ENCODE measurements at places on chromosomes 5 and 9.
A peak's percentile ranks its signal among the peaks of the same experiment; 100 is the strongest.

DNA sequence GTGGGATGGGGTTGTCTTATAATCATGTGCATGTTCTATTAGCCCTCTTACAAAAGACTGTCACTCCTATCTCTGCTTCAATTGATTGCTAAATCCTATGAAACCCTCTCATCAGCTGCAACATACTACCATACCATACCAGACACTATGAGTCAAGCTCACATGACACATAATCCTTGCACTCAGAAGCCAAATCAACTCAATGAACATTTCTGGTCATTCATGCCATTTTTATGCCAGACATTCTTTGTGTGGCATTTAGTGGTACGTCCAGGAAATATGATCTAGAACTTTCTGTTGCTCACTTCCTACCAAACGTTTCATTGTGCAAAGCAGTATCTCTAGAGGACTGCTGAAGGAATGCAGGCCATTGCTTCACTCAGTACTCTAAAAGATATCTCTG is 159.2 kb upstream of the GNA14 start:
- DNase-seq = peak; percentile 43

- no peak for DNase-seq
Observed at GRCh38 chr9:26462751-26463150, 429.9 kb downstream of the CAAP1 start.

GRCh38 chr5:68229416-68229815 is 13.9 kb downstream of the PIK3R1 start:
- DNase-seq = no peak

GRCh38 chr5:9244417-9244816 is 301.5 kb downstream of the SEMA5A start:
- DNase-seq = no peak

DNA sequence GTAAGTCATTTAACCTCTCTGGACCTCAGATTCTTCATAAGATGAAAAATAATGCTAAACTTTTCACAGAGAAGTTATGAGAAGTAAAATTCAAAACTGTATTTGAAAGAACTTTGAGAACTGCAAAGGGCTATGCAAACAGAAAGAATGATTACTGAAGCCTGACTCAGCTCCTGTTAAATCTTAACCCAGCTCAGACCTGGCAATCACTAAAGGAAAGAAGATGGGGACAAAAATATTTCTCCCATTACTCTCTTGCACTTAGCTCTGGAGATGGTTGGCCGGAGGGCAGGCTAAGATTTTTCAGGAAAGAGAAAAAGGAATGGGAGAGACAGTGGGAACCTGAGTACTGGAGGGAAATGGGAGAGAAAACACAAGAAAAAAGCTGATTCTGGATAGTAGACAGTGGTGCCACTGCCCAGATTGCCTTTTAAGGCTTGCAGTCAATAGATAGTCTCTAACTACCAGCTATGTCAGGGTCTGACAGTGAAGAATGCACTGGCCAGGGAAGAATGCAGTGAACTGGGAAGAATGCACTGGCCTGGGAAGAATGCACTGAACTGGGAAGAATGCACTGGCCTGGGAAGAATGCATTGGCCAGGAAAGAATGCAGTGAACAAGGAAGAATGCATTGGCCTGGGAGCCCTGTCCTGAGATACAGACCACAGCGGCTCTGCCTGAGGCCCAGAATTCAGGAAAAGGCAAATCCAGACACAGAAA is 25.2 kb upstream of the CEMIP2 start:
- DNase-seq = no peak

- peak; percentile 68 for DNase-seq
Observed at GRCh38 chr5:157390551-157391297, 69.3 kb upstream of the NIPAL4 start.

DNA sequence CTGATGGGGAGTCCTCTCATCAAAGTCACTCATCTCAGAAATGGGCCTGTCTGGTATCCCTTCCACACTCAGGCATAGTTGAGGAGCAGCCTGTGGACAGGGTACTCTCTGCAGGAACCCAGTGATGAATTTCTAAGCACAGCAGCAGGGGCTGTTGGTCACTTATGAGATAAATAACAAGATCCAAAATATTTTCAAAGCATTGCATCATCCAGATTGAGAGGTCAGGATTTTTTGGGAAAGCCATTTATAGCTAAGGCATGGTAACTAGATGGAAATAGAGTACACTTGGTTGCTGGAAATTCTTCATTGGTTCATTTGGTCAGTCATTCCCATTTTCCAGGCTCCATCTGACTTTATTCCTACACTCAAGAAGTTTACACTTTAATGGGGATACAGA is 246.8 kb upstream of the RAI14 start:
- no peak for DNase-seq

DNA sequence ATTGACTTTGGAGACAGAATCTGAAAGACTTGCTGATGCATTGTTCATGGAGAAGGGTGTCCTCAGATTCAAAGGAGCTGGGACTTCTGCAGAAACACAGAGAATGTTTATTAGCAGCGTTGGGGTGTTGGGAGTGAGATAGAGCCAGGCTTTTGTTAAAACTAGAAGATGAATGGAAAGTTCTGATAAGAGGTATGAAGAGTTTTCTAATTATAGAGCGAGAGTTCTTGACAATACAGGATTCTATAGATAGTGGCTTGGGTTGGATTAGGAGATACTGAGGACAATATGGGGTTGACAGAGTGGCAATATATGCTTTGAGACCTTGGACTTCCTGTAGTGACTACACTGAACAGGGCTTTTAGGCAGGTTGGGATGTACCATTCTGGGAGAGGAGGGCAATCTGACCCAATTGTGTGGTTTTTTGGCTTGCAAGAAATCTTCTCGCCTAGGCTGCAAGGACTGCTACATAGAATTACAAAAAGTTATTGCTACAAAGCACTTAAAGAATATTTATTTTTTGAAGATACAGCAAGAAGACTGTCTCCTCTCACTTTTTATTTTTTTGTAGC is 83.1 kb downstream of the FER start:
- no peak for DNase-seq

GRCh38 chr5:146731909-146732659 is 146.5 kb downstream of the PPP2R2B start:
- peak; percentile 28 for DNase-seq

- DNase-seq = no peak
Observed at GRCh38 chr9:112158656-112159367, 16.3 kb downstream of the SUSD1 start.

DNA sequence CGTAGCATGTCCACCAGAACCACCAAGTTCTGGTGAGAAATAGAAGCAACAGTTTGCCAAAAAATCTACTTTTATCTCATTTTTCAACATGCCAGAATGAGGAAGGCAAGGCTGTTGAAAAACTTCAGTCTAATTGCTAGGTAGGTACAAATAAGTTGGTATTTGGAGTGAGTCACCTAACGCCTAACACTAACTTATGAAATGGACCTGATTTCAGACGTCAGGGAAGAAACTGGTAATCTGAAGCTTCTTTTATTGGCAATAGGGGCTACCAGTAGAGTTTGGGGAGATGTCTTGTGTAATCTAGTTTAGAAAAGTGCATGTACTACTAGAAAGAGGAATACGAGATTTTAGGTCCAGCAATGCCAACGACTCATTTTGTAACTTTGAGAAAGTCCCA is 4.4 kb upstream of the PDE6A start:
- no peak for DNase-seq

DNA sequence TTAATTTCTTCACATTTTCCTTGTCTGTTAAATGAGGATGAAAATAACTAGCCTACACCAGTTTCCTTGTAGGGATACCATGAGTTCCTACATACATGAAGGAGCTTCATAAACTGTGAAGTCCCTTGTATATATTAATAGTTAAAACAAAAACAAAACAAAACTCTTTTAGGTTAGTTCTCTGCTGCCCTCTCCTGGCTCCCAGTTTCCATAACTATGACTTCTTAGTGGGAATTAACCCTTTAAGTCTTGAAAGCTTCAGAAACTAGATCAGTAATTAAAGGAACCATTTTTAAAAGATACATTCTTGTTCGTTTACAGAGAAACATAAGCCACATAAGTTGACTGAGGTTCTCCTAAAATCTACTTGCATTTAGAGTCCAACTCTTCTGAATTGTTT is 500.0 kb upstream of the C9orf72 start:
- DNase-seq = no peak

- DNase-seq = no peak
Observed at GRCh38 chr9:91042541-91042940, 240.9 kb downstream of the SYK start.

DNA sequence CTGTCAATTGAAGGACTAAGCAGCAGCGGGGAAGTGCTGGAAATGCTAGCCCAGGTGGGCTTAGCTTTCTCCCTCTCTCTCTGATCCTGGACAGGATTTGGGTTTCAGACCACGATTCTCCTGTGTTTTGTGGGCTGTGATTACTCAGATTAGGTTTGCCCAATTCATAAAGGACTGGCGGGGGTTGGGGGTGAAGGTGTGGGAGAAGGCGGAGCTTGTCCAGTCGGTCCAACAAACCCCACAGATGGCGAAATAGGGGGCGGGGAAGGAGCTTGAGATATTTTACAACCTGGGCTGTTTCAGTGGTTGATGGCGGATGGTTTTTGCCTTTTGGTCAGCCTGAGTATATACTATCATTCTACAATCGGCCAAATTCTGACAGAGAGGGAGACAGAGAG is 35.2 kb downstream of the PCDHAC2 start:
- DNase-seq = no peak

GRCh38 chr9:70504834-70505233 is 90.4 kb upstream of the KLF9 start:
- DNase-seq = no peak

GRCh38 chr5:34716986-34717385 is 60.9 kb downstream of the RAI14 start:
- no peak for DNase-seq

- DNase-seq = no peak
Observed at GRCh38 chr9:68533678-68534077, 7.0 kb downstream of the TMEM252 start.

DNA sequence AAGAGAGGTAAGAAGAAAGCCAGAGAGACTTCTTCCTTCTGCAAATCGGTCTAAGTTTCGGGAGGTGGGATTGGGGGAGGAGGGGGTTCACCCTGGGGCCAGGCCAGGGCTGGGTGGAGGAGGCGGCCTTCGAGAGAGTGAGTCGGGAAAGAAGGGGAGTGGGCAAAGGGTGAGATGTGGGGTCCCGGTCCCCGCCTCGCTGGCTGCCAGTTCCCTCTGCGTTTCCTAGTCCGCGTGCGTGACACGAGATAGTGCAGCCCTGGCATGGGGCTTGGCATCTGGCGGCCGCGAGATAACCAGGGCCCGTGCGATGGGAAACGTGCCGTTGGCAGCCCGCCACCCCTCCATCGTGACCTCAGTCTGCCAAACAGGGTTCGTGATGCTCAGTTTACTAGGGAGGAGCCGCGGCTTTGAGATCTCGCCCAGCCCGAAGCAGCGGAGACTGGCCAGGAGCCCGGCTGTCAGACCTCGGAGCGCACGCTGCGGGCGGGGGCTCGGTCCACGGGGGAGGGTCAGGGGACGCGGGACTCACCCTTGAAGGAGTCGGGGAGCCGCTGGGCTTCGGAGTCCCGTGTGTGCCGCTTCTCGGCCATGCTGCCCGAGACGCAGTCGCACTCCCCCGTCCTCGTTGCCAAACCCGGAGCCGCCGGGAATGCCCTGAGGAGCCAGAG is at the start of gene STOM:
STOM (minus strand) TSS at position 656 of the 671 bp plus-strand sequence; CDS start at position 593, 63 bp downstream.
- DNase-seq = peak; percentile 60

GRCh38 chr9:90165281-90165680 is 477.3 kb downstream of the DIRAS2 start:
- no peak for DNase-seq

GRCh38 chr9:105714020-105714331 is 19.6 kb downstream of the TMEM38B start:
- no peak for DNase-seq

DNA sequence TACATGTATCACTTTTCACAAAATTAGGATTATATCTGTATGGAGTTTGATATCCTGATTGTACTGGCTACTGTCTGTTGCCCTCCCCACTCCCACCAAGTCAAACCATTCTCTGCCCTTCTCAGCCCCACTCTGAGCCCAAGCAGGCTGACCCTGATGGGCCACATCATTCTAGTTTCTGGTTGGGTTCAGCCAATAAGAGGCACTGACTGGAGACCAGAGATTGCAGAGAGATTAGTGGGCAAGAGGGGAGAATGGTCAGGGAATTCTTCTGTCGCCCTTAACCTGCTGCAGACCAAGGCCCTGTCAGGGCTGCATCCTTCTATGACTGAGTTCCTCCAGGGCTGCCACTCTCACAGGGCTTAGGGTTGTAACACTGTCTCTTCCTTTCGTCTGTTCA is 2.7 kb downstream of the HSPB3 start:
- DNase-seq = no peak

GRCh38 chr5:60633341-60633740 is 66.6 kb downstream of the DEPDC1B start:
- no peak for DNase-seq

- no peak for DNase-seq
Observed at GRCh38 chr5:171911152-171911551, 95.3 kb downstream of the FBXW11 start.

GRCh38 chr5:67246108-67246507 is 49.5 kb upstream of the CD180 start:
- DNase-seq = peak; percentile 68

DNA sequence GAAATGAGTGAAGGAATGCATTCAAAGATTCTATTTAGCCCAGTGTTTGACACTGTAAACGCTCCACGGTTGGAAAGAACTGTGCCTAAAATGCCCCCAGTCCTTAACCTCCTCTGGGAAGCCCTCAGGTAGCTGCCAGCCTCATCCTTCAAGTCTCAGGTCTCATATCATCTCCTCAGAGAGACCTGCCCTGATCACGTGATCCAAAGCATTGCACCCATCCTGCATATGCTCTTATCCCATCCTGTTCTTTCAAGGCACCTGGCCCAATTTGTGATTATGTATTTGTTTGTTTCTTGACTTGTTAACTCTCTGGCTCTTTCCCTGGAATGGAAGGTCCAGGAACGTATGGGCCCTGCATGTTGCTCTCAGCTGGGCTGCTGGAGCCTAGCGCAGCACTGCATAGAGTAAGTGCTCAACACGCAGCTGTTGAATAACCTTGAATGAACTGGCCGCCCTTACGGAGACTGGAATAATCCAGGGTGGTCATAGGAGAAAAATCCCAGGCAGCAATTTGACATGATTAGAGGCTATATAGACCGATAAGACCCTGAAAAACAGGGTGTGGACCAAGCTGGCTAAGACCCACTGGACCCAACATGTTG is 8.7 kb downstream of the C1QTNF2 start:
- DNase-seq = no peak

DNA sequence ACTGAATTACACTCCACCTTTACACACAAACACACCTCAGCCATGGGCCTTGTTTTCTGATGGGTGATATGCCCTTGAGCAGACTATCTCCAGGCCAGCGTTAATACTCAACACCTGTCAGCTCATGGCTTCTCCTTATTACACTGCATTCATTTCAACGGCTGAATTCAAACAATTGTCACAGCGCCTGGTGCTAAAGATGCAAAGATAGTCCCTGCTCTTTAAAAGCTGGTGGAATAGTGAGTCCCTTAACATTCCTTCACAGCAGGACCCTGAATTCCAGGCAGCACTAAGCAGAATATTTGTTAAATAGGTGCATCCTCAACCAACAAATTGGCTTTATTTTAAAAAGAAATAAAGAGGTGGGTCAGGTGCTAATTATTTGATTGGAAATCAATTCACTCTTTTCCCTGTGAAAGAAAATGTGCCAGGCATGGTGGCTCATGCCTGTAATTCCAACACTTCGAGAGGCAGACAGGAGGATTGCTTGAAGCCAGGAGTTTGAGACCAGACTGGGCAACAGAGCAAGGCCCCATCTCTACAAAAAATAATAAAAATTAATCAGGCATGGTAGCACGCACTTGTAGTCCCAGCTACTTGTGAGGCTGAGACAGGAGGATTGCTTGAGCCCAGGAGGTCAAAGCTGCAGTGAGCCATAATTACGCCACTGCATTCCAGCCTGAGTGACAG is 155.7 kb upstream of the EFNA5 start:
- DNase-seq = no peak

GRCh38 chr5:5270958-5271785 is 131.0 kb downstream of the ADAMTS16 start:
- DNase-seq = no peak
